ENCODE measurements at places on chromosomes 7 and 10.

- no peak for DNase-seq
Observed at GRCh38 chr7:50552921-50553320, 12.3 kb downstream of the DDC start.

GRCh38 chr10:33365871-33366411, 31.5 kb upstream of the NRP1 start:
- DNase-seq, result no peak

GRCh38 chr10:118723466-118723865, 31.3 kb downstream of the CACUL1 start:
- no peak for DNase-seq

GRCh38 chr10:125151553-125152449, 8.6 kb downstream of the CTBP2 start:
- no peak for DNase-seq

DNA sequence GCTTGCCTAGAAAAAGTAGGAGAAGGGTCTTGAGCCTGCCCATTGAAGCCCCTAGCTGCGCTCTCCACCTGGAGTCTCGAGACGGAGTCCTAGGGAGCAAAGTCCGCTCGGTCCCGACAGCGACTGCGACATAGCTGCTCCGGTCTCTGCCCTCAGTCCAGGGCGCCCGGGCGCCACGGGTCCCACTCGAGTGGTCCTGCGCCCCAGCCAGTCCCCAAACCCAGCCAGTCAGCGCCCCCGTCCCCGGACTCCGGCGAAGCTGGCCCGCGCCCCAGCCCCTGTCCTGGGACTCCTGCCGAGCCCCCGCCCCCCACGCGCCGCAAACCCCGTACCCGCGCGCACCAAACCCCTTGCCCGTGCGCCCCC, 490 bp downstream of the TNS3 start:
- DNase-seq, result no peak

GRCh38 chr7:966291-967069, 8.9 kb downstream of the COX19 start:
- no peak for DNase-seq

GRCh38 chr10:5862360-5862961, 27.2 kb downstream of the ANKRD16 start:
- no peak for DNase-seq

DNA sequence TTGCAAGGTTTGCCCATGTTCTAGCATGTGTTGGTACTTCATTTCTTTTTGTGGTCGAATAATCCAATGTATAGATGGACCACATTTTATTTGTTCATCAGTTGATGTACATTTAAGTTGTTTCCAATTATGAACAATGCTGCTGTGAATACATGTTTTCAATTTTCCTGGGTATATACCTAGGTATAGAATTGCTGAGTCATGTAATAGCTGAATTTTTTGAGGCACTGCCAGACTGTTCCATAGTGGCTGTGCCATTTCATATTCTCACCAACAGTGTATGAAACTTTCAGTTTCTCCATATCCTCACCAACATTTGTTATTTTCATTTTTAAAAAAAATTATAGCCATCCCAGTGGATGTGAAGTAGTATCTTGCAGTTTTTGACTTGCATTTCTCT, 90.5 kb downstream of the EZH2 start:
- DNase-seq, result no peak

DNA sequence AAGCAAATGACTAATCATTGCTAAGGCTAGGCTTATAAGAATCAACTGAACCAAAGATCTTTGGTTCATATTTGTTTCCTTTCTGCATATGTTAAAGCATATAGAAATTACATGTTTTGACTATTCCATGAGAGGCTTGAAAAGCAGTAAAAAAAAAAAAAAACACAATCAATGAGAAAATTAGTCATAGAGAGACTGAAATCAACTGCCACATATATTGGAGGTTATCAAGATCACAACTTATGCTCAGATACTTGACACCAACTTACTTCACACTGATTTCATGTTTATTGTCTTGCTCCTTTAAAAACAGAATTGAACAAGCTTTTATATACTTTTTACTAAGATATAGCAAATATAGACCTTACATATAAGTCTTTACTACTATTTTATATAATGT, 161.3 kb downstream of the TPK1 start:
- no peak for DNase-seq

Measured in T-helper 2 cell (primary cell).